ENCODE measurements at places on chromosomes 5 and 9. TPM values are rescaled to one million over a fixed set of nuclear protein-coding genes. Genes with fewer than 3 reads are reported as not detected.

Gene PTGER4
- total RNA-seq = 3.1 TPM

Gene GBGT1
- total RNA-seq = 1.0 TPM

Gene OLFM1
- 37.9 TPM for total RNA-seq

Gene PCDHA5
- total RNA-seq = not detected

Gene NXNL2
- total RNA-seq = not detected

Gene SPINK1
- not detected for total RNA-seq

Gene CDX1
- not detected for total RNA-seq

Gene SLC36A2
- not detected for total RNA-seq

Gene PALM2AKAP2
- 1.4 TPM for total RNA-seq

Gene SLC6A3
- not detected for total RNA-seq

Gene CCDC192
- total RNA-seq = not detected

Gene SLC23A1
- not detected for total RNA-seq

Gene DDX4
- total RNA-seq = not detected

Gene IGFBPL1
- total RNA-seq = 2.1 TPM

Gene SERF1A
- 7.8 TPM for total RNA-seq

Gene CTXN3
- total RNA-seq = not detected

Gene PKD2L2
- total RNA-seq = not detected

Gene FBXL7
- total RNA-seq = 3.9 TPM

Gene PIK3R1
- 40.9 TPM for total RNA-seq

Gene SCAMP1
- total RNA-seq = 38.1 TPM

Gene PLPP7
- total RNA-seq = 0.14 TPM

Gene AHRR
- total RNA-seq = 3.7 TPM

Gene GFI1B
- total RNA-seq = not detected

Gene GABRG2
- total RNA-seq = not detected

Gene PCDH12
- 0.05 TPM for total RNA-seq

Gene CD72
- total RNA-seq = not detected

Gene CDH12
- not detected for total RNA-seq

Gene FOXD4L5
- total RNA-seq = 0.10 TPM

Gene PHF24
- not detected for total RNA-seq

Gene JADE2
- 8.9 TPM for total RNA-seq

Gene DDX46
- total RNA-seq = 35.8 TPM

Gene SEMA4D
- total RNA-seq = 3.1 TPM

Gene TMEM171
- not detected for total RNA-seq

Measured in NCI-H460 (cell line).